Fibroblast of skin of right biceps (primary cell): ENCODE measurements at places on chromosomes 13 and 19.
A peak's percentile ranks its signal among the peaks of the same experiment; 100 is the strongest.

DNA sequence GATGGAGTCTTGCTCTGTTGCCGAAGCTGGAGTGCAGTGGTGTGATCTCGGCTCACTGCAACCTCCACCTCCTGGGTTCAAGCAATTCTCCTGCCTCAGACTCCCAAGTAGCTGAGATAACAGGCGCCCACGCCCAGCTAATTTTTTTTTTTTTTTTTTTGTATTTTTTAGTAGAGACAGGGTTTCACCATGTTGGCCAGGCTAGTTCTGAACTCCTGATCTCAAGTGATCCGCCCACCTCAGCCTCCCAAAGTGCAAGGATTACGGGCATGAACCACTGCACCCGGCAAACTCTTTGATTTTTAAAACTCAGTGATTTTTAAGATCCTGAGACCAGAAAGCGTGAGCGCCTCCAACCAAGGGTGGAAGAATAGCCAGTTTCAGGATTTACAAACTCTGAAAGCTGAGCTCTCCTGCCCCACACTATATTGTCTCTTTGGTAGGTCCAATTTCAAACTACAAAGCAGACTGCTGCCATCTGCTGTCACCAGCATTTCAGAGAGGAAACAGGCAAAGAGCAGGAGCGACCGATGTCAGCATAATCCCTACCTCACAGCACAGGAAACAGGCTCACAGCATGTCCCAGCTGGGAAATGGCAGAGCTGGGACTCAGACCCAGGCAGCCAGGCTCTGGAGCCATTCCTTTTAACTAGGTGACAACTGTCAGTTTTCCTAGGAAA, 9.2 kb downstream of the NOSIP start:
- peak; percentile 22 for DNase-seq

- no peak for DNase-seq
Measured at GRCh38 chr13:50132904-50133357, 117.7 kb downstream of the KCNRG start.

- no peak for DNase-seq
Measured at GRCh38 chr19:19101540-19101939, 36.7 kb downstream of the TMEM161A start.

DNA sequence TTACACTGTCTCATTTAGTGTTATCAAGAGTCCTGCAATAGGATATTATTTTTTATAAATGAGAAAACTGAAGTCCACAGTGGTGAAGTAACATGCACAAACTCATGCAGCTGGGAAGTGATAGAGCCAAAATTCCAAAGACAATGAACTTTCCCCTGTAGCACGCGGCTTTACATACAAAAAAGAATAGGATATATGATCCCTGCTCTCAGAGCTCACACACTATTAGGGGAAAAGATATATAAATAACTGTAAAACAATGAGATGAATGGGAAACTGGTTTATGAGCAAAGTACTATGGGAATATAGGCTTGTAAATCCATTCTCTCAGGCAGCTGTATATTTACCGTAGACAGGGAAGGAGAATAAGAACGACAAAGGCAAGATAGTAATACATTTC, 39.7 kb downstream of the THSD1 start:
- no peak for DNase-seq

DNA sequence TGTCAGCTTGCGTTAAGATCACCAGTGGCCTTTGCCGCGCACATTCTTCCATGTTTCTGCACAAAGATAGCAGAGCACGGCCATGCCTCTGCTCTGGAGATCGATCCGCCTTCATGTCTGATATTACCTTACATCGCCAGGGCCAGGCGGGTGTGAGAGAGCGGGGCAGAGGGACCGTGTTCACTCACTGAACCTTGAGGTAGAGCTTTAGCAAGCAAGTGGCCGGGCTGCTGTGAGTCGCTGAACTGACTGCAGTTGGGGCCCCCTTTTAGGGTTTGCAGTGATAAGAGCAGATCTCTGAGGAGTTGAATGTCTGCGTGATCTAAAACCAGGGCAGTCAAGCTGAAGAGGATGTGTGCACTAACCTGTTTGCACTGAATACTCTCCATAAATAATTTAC, 275.4 kb upstream of the OBI1 start:
- no peak for DNase-seq
